ENCODE measurements at places on chromosomes 5 and 9. TPM values are rescaled to one million over a fixed set of nuclear protein-coding genes. Genes with fewer than 3 reads are reported as not detected.

GRCh38 chr5:166722939-166723338 lies 1568.5 kb upstream of the WWC1 start:
- no peak for DNase-seq
- no peak overlapping the region for H3K4me3 ChIP-seq
- no peak overlapping the region for H3K27ac ChIP-seq
- no peaks in the 10 kb centered on the region for H3K4me1 ChIP-seq

DNA sequence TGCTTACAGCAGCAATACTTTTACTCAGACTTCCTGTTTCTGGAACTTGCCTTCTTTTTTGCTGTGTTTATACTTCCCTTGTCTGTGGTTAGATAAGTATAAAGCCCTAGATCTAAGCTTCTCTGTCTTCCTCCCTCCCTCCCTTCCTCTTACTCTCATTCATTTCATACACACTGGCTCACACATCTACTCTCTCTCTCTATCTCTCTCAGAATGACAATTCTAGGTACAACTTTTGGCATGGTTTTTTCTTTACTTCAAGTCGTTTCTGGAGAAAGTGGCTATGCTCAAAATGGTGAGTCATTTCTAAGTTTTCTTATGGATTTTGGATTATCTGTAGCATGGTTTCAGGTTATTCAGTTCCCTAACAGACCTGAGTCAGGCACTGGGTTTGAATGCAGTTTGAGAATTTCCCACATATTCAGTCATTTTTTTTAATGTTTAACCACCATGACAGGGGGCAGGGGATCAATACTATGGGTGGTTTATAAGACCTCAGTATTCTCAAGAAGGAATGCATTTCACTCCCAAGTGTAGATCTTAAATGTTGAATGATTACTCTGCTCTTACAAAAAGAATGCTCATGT lies at the start of gene IL7R:
Gene IL7R (plus strand): TSS at position 127 of the 587 bp plus-strand sequence. CDS start 87 bp downstream, at position 214.
- DNase-seq, result no peak
- H3K36me3 ChIP-seq, result no peaks in the 10 kb centered on the region
- no peaks in the 10 kb centered on the region for H3K27me3 ChIP-seq
- no peak within 1 kb of the TSS for H3K4me3 ChIP-seq
- peak within 1 kb of the TSS; percentile 31 for H3K27ac ChIP-seq

- DNase-seq, result no peak
- H3K4me1 ChIP-seq, result no peaks in the 10 kb centered on the region
- no peaks in the 10 kb centered on the region for H3K36me3 ChIP-seq
- H3K27me3 ChIP-seq, result no peaks in the 10 kb centered on the region
Observed at GRCh38 chr5:50995285-50995942, 329.0 kb downstream of the PARP8 start.

GRCh38 chr9:127578952-127579853 lies 32.9 kb upstream of the STXBP1 start:
- H3K27me3 ChIP-seq, result no peaks in the 10 kb centered on the region
- H3K4me3 ChIP-seq, result peak overlapping the region; percentile 24
- H3K4me1 ChIP-seq, result peaks cover 79% of the 10 kb centered on the region
- no peaks in the 10 kb centered on the region for H3K36me3 ChIP-seq

Gene SMIM23
- polyA plus RNA-seq, result not detected

Gene OLFML2A
- 0.56 TPM for polyA plus RNA-seq

Measured in stomach (tissue), 19 donors.